NCI-H2081 (cell line): ENCODE measurements at places on chromosomes 6 and 20.
A peak's percentile ranks its signal among the peaks of the same experiment; 100 is the strongest.

GRCh38 chr6:91782802-91783201 is 1195.9 kb upstream of the MAP3K7 start:
- no peak for DNase-seq

- no peak for DNase-seq
These were observed 20.6 kb downstream of the KCNQ5 start for GRCh38 chr6:72642435-72642834.

DNA sequence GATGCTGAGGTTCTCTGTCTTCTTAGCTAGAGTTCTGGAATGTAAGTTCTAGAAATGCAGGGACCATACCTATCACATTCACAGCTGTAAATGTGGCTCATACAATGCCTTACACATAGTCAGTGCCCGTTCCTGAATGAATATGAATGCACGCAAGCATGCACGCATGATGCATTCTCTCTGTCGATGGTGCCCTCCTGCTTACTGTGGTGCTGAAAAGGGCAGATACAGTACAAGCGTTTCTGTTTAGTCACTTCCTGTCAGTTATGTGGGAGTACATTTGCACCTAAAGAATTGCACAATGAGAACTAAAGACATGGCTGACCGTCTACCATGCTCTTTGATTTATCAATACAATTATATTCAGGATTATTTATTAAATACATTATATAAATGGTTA is 152.2 kb upstream of the SOX4 start:
- DNase-seq = no peak

GRCh38 chr6:26022737-26023136 is 60.1 kb downstream of the TRIM38 start:
- DNase-seq = no peak

DNA sequence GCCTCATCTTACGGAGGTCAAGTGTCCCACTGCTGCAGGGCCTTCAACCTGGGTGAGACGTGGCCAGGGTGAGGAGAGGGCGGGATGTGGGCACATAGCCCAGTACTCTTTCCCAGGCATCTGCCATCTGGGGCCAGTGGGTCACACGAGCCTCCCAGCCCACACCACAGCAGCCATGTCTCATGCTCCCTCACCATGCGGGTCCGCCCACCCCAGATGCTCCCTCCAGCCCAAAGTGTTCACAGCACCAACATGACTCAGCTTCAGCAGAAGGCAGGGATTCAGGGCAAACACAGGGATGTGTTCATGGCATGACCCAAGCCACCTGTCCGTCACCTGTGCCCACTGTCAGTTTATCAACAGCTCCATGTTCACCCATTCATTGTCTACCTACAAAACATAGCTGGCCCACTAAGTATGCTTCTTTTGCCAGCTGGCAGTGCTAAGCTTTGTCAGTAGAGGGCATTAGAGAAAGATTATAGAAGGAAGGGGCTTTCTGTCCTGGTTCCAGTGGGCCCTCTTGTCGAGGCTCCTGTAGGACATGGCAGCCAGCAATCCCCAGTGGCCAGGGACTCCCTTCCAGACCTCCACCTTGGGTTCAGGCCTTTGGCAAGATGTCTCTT is 109.2 kb downstream of the FOXF2 start:
- DNase-seq = no peak

DNA sequence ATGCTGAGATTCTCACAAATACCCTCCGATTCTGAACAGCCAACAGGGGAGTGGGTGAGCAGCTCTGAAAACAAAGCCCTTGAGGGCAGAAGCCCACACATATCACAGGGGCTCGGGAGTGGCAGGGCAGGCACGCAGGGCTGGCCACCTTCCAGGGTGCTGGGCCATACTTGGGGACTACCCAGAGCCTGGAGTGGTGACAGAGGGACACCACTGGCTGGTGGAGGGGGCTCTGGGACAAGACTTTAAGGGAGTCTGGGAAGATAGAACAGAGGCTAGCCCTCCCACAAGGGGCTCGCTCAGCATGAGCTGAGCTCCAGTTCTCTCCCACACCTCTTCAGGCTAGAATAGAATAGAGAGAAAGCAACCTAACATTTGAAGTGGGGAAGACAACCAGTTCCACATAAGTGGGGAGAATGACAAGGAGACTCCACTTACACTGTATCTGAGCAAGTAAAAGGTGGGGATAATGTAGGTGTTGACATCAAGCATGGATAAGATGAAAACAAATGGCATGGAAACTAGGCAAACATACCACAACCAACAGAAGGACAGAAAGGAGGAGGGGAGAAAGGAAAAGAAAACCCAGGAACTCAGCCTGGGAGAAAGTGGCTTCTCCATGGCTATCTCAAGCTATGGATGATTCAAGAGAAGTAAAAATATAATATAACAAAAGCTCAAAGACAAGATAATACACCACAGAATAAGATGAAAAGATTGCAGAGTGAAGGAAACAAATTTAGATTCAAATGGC is 7.0 kb downstream of the PPIL1 start:
- no peak for DNase-seq

DNA sequence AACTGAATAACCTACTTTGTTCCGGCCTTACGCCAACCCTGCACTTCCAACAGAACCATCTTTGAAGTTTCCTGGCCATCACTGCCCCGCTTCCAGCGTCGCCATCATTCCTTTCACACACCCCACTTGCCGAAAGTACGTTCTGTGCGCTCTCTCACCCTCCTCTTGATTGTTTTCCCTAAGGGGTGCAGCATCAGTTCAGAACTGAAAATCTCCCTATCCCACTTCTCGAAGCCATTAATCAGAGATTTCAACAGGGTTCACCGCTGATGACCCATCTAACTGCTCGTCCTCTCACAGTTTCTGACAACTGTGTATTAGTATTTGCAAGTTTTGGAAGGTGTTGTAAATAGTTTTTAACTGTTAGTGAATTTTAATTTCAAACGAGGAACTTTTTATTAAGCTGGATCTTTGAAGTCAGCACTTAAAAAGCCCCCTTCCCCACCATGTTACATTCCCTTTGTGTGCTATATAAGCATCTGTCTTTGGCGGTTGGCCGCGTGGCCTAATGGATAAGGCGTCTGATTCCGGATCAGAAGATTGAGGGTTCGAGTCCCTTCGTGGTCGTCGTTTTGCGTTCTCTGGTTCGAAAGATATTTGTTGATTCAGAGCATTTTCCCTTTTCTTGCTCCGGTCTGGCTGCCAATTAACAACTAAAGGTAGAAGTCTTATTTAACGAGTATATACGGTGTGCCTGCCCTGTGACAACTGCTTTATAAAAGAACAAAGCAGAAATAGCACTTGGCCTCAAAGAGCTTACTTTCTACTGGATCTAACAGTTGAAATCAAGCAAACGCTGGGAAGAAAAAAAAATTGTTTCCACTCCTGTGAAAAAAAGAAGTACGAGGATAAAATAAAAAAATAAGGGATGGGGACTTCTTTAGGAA is 42.6 kb downstream of the TRIM27 start:
- peak; percentile 80 for DNase-seq

DNA sequence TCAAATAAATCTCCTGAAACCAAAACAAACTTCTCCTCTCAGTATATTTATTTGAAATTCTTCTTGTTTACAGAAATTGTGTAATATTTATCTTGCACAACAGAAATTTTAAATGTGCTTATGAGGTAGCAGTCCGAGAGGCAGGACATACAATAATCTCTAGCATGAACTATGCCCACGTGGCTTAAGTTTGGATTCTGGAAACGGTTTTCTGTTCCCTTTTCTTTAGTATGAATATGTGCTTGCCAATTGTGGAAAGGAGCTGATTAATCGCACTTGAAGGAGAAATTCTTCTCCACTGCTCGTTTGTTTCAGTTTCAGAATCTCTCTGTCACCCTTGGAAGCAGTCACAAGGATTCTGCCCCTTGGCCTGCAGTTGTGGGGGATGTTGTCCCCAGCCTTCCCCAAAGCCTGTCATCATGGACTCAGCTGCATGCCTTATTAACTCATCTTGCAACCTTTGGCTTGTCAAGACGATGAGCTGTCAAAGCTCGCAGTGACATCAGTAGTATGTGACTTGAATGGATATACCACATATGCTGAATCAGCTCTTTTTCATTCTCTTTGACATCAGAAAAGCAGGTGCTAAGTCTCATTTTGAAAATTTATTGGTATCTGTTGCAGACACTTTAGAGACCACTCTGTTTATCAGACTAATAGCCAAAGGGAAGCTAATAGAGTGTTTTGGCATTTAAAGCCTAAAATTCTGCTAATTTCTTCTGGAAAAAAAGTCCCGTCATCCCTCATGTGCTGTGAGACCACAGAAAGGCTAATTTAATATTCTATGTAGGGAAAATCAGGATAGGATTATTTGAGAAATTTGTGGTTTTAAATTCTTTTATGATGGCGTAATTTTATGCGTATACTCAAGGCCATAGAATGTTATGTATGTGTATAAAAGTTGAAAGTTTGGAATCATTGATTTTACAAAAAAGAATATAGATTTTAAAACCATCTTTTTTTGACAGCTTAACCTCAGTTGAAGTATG is 186.8 kb downstream of the ARID1B start:
- DNase-seq = no peak

DNA sequence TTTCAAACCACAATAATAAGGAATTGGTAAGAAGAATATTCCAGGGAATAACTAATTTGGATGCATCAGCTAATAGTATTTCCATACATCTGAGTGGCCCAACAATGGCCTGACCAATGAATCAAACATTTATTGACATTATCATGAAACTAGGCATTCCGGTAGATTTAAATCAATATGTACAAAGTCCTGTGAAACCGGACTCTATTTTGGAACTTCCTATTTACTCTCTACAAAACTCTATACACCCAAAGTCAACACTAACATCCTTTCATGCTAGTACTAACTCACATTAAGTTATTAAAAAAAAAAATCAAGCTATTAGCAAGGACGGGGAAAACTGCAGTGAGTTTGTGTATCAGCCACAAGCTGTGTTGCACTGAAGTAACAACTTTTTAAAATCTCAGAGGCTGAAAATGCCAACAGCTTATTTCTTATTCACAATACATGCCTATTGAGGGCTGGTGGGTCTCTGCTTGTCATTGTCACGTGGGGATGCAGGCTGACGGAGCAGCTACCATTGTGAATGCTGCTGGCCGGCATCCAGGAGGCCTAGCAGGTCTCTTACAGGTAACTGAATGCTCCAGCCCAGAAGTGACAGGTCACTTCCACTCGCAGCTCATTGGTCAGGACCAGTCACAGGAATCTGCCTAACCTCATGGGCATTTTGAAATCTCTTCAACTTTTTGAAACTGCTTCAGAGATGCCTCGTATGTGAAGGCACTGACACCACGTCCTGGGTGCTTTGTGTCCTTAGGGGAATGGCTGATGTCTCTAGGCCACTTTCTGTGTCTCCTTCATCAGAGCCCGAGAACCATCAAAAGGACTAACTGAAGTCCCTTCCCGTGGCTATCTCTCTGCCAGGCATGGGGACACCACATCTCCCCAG is 76.3 kb downstream of the SLC22A23 start:
- peak; percentile 25 for DNase-seq

GRCh38 chr6:137426007-137426689 is 68.0 kb downstream of the OLIG3 start:
- DNase-seq = no peak

DNA sequence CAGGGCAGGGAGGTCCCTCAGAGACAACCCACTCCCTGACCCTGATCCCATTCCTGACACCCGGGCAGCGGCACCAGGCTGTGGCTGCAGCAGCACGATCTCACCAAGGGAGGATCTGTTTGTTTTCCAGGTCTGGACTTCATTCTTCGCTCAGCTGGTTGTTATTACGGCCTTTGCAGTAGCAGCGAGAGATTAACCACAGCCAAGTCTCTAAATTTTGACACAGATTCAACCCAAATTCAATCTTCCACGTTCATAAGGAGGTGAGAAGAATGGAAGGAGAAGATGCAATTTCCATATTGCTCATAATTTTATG is 91.1 kb upstream of the THBS2 start:
- no peak for DNase-seq

GRCh38 chr6:8539453-8539852 is 104.1 kb upstream of the SLC35B3 start:
- DNase-seq = no peak

DNA sequence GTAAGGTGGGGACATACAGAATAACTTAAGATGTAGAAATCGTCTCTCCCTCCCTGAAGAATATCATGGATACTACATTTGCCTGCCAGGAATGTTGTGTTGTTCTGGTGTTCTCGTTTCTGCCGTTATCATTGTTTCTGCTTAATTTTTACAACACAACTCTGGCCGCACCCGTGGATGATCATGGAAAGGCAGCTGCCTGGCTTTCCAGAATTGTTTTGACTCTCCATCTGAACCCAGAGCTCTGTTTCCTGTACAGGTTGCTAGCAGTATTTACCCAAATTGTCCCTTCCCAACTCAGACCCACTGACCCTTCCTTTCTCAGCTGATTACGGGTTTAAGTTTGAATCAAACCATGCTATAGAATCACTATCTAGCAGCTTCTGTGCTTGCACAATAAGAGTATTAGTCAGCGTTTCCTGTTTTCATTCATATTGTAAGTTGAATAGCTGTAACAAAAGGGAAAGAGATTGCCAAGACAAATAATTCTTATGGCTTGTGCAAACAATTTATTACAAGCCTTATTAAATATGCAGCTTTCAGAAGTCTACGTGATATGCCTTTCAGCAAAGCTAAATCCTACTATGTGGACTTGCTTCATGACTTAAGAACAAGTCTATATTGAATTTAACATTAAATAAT is 139.0 kb downstream of the MTHFD1L start:
- DNase-seq = peak; percentile 82

DNA sequence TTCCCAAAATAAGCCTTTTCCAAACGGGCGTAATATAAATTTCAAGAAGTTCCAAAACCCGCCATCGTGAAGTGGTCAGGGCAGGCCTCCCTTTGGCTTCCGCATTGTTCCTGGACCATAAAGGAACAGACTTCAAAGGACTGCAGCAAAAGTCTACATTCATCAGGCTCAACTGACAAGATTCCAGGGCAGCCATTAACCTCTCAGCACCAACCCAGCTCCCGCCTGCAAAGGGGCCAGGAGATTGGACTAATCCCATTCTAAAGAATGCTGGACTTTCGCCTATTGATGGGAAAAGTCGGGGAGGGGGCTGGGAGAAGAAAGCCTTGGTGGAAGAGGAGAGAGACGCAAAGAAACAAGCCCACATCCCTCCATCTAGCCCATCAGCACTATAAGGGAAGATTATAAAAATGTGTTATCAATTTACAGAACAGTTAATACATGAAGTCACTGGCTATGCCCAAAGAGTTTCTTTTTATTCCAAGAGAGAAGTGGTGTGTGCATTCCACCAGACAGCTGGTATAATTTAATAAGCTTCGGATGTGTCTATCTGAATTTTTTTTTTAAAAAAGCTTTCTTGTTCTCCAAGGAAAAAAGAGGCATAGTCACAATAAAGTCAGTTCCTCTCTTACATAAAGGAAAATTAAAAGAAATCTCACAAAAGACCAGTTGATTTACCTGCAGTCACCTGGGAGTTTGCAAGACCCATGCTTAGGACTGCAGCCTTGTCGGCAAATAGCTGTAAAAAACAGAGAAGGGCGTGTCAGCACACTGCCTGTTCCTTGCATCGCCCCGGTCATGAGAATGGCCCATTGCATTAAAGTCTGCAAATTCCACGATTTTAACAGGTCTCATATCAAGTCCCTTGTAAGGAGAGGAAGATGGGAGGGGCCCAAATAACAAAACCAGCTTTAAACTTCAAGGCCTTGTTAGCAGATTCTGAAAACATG is 17.8 kb downstream of the JAG1 start:
- no peak for DNase-seq

- DNase-seq = no peak
These were observed 34.9 kb upstream of the CAP2 start for GRCh38 chr6:17358515-17358914.
